Stimulated activated naive CD4-positive, alpha-beta T cell treated with Interleukin-2 at 50 U/mL for 16 hours (primary cell): ENCODE measurements at places on chromosomes 7 and 10.

DNA sequence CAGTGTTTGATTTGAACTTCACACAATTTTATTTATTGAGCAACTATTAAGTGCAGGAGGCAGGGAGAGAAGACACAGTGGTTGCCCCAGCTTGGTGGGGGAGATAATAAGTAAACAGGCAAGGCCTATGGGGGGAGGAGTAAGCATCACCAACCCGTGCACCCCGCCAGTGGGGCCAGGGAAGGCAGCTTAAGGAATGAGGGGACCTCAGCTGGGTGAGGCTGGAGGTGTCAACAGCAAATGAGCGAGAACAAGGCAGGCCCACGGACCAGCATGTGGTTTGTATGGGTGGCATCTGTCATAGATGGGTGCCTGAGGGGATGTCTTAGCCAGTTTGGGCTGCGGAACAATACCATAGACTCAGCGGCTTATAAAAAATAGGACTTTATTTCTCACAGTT lies 24.1 kb upstream of the CRHR2 start:
- DNase-seq = no peak

DNA sequence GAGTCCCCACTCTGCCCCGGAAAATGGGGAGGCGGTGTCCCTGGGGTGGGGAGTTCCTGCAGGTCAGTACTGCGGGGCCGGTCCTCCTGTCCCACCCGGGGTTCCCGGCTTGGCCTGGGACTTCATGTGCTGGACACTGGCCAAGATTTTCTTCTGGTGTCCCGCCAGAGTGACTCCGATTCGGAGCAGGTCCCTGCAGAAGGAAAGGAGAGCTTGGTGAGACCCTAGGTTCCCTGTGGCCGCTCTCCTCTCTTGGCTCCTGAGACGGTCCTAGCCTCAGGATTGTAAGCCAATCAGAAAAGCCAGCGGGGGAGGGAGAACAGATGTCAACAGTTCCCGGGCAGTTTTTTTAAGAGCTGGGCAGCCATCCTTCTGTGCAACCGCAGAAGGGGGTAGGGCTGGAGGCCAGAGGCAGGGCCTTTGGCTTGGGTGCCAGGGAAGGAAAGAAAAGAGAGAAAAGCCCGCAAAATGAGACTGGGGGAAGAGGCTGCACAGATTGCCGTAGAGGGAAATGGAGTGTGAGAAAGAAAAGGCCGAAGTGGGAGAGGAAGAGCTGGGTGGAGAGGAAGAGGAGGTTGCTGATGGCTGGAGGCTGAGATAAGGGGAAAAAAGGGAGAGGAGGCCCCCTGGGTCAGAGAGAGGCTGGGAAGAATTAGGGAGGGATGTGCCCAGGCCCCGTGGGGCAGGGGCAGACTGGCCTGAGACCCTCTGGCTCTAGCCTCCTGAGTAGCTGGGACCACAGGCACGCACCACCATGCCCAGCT lies 23.7 kb downstream of the EPHB4 start:
- no peak for DNase-seq

DNA sequence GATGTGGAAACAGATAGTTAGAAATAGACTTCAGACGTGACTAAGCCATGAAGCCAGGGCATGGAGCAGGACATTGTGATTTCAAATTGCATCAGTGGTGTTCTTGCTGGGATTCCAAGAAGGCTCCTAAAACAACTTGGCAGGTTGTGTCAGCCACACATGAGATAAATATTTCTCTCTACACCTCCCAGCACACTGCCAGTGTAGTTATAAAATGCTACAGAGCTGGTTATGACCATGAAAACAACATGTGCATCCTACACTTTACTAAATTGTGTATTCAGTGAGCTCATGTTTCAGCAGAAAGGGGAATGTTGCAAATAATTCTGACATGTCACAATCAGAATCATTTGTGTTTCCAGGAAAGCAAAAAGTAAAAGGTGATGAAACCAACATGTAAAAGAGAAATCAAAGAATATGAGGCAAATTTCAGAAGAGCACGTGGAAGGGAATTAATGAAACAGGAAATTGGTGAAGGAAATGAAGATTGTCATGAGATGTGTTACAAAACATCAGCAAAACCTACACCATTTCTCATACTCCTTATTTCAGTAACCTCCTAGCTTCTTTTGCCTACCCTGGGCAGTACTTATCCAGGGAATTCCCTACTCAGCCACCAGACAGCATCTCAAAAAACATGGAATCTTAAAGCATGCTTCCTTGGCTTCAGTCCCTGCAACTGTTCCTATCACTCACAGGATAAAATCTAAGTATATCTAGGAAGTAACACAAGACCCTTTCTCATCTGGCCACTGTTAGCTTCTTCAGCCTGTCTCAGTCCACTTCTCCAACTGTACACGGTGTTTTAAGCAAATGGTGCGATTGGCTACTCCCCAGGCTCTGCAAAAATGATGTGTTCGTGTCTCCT lies 5.8 kb upstream of the CYP3A7 start:
- DNase-seq = no peak

GRCh38 chr10:451021-451471 lies 238.4 kb downstream of the DIP2C start:
- peak; percentile 55 for DNase-seq

GRCh38 chr10:128122931-128123330 lies 3.3 kb downstream of the MKI67 start:
- DNase-seq = no peak
